ENCODE measurements at places on chromosomes 13 and 19.

DNA sequence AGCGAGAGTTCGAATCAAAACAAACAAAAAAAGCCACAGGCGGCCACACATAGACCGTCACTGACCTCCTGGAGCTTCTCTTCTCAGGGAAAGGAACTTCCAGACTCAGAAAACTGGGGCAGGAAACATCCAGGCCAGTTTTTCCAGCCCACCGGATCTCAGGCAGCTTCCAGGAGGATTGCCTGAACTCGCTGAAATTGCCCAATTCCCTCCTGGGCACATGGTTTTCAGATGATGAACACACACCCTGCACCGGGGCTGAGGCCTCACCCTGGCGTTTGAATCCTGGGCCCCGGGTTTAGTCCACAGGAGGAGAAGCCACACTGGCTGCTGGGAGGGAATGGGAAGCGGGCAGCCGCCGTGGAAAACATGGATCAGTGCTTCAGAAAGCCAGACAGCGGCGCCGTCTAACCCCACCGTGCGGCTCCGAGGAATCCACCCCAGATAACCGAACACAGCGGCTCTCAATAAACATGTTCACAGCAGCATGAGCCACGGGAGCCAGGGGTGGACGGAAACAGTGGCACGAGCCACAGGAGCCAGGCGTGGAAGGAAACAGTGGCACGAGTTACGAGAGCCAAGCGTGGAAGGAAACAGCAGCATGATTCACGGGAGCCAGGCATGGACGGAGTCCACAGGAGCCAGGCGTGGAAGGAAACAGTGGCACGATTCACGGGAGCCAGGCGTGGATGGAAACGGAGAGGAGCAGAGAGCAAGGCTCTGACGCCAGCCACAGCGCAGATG is 18.2 kb upstream of the PTBP1 start:
- peak; percentile 81 for DNase-seq

GRCh38 chr13:34322014-34322742 is 504.2 kb downstream of the RFC3 start:
- DNase-seq: no peak

DNA sequence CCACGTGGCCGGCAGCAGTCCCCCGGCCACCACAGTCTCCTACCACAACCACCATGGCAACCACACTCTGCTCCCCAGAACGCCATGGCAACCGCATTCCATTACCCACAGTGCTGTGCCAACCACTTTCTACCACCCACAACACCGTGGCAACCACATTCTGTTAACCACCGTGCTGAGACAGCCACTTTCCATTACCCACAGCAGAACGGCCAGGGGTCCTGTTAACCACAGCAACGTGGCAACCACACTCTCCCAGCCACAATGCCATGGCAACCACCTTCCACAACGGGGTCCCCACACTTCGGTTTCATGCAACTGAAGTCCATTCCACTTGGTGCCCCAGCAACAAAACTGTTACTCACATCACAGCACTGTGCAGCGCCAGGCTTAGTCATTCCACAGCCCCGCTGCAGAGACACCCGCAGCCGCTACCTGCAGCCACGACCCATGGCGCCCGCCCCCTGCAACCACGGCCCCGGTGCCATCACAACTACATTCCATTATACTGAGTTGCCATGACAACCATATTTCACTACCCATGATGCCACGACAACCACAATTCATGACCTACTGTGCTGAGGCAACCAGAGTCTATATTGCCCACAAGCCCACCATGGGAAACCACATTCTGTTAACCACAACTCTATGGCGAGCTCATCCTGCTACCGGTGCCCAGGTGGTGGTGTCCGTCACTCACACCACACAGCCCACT is 10.0 kb downstream of the DPF1 start:
- DNase-seq: no peak

GRCh38 chr13:57624565-57625435 is 6.7 kb upstream of the PCDH17 start:
- peak; percentile 56 for DNase-seq

DNA sequence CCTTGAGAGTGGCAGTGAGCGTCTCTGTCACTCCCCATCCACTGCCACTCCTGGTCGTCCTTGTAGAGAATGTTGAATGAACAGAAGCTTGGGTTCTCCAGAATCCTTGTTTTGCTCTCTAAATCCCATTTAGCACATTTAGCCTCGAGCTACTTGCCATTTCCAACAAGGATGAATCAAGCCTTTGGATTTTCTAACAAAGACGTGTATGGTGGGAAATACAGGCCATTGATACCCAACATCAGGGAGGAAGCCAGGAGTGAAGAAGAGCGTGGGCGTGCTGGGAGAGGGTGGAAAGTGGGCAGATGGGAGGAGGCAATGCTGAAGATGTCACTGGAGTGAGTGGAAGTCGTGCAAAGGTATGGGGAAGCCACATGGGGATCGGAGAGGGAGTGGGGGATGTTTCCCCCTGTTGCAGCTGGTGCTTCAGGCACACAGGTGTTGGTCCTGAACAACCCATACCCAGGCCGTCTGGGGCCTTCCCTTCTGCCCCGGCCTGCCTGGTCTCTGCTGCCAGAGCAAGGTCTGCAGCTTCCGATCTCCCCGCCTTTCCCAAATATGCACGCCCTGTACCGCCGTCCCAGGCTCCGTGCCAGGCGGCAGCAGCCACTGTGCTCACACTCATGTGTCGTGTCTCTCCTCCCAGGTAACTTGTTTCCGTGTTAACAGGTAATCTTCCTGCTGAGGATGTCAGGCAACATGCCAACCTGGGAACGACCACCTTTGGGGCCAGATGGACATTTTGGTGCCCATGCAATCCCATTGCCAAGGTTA is 48.7 kb downstream of the ZIC5 start:
- DNase-seq: no peak

GRCh38 chr13:20506696-20507095 is 19.0 kb downstream of the CRYL1 start:
- no peak for DNase-seq

DNA sequence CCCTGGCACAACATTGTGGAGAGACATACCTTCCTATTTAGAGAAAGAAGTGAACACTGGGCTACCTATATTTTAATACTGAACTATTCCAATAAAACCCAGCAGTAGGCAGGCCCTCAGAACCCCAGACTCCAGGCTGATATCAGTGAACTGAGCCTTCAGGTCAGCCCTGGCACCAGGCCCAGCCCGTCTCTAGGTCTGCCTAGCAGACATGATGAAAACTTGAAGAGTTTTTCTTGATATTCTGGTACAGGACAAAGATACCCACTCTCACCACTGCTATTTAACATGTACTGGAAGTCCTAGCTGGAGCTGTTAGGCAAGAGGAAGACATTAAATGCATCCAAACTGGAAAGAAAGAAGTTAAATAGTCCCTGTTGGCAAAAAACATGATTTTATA is 396.6 kb upstream of the SPRY2 start:
- no peak for DNase-seq

GRCh38 chr13:113802090-113802531 is 43.1 kb downstream of the TMEM255B start:
- peak; percentile 13 for DNase-seq

- DNase-seq: peak; percentile 12
These were observed 104.4 kb downstream of the KLF5 start for GRCh38 chr13:73162912-73163911.

DNA sequence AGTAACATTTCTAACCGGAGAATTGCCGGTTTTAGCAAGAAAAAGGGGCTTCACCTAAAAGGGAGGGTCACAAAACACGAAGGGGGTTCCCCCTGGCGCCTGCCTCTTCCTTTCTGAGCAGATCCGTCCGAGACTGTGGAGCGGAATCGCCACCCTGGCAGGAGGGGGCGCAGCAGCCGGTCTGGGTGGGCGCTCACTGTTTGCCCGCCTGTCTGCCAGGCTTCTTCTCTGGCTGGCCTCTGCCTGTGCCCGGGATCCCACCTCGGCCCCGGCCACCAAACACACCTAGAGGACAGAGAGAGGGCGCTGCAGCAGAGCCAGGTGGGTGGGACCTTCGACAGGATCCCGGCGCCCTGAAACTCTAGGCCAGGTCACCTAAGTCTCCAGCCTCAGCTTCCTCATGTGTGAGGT is 15.6 kb downstream of the LSM4 start:
- no peak for DNase-seq

DNA sequence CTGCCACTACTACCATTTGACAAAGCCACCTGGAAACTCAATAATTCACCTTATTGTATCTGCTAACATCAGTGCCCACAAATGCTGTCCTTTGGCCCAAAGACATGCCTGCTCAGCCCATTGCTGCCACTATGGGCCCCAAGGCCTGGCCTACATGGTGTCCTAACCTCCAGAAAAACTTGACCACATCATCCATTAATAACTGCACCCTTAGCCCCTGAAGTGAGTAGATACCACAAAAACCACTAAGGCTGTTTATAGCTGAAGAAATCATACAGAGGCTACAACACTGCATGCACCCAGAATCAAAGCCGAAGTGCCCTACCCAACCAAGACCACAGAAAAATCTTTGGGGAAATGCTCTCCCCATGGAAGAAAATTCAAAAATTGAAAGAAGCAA is 932.8 kb upstream of the SLITRK6 start:
- no peak for DNase-seq

DNA sequence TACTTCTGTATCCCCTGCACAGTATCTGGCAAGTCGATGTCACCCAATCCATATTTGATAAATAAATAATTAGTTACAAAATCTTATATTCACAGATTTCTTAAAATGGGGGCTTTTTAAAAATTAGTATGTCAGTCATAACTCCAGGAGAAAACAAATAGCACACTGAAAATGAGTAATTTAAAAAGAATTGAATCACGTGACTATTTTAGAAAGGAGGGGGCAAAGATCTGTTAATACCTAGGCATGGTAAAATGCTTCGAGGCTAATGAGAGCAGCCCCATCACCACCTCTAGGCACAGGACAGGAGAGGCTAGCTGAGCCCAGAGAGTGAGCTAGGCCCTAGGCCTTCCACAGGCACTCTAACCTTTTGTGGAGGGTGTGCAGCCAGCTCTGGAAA is 94.7 kb downstream of the FREM2 start:
- DNase-seq: no peak

- no peak for DNase-seq
These were observed 68.8 kb downstream of the COL4A1 start for GRCh38 chr13:110237875-110238817.

DNA sequence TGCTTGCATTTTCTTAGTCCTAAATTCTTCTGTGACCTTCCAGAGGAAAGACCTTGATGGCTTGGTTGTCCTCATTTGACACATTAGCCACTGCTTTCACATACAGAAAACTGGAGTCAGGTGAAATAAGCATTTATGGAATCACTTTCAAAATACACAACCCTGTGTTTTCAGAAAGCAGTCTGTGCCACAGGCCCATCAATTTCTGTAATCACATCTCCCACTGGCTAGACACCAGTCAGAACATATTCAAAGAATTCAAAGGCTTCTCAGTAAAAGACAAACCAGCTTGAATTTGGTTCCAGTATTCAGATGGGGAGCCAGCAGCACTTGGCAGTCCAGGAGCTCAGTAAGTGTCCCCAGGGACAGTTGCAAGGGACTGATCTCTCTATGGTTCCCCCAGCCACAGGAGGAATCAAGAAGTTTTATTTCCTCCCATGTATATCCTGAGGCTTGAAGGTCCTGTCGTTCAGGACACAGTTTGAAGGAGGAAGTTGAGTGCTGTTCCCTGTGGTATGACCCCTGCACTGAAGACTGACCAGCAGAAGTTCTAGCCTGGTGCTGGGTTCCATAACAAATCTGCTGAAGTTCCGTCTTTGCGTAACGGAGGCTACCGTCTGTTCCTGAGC is 214.3 kb downstream of the FOXO1 start:
- DNase-seq: no peak

DNA sequence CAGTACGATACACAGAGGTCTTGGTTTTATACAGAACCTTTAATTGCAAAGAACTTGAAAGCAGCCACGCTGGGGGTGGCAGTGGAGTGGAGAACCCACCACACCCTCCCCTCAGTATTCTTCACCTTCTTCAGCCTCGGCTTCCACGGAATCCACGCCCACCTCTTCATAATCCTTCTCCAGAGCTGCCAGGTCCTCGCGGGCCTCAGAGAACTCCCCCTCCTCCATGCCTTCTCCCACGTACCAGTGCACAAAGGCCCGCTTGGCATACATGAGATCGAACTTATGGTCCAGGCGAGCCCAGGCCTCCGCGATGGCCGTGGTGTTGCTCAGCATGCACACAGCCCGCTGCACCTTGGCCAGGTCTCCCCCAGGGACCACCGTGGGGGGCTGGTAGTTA is 7.9 kb downstream of the TUBA3C start:
- no peak for DNase-seq

DNA sequence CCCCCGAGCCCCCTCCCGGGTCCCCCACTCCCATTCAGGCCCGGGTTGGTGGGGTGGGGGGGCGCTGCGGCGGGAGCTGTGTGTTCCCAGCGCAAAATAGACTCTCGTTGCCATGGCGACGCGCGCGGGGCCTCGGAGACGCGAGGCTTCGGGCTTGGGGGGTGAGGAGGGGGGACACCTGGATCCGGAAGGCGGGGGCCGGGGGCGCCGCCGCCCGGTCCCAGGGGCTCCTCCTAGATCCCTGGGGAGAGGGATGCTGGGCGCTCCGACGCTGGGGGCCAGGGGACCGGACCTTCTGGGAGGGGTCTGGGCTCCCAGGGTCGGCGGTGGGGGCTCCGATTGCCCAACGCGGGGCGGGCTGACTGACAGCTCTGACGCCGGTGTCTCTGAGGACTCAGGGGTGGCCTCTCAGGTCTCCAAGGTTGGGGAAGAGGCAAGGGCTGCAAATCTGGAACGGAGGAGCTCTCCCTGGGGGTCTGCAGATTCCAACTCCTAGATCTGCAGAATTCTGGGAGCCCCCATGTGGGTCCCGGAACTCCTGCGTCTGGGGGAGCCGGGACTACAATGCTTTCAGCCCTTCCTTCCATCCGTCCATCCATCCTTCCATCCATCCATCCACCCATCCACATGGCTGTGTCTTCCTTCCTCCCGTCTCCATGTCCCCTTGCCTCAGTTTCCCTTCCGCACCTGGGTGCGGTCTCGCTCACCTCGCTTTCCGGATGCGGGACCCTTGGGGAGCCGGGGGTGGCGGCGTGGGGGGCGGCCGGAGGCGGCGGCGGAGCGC is 9.1 kb upstream of the SHISA7 start:
- DNase-seq: no peak

DNA sequence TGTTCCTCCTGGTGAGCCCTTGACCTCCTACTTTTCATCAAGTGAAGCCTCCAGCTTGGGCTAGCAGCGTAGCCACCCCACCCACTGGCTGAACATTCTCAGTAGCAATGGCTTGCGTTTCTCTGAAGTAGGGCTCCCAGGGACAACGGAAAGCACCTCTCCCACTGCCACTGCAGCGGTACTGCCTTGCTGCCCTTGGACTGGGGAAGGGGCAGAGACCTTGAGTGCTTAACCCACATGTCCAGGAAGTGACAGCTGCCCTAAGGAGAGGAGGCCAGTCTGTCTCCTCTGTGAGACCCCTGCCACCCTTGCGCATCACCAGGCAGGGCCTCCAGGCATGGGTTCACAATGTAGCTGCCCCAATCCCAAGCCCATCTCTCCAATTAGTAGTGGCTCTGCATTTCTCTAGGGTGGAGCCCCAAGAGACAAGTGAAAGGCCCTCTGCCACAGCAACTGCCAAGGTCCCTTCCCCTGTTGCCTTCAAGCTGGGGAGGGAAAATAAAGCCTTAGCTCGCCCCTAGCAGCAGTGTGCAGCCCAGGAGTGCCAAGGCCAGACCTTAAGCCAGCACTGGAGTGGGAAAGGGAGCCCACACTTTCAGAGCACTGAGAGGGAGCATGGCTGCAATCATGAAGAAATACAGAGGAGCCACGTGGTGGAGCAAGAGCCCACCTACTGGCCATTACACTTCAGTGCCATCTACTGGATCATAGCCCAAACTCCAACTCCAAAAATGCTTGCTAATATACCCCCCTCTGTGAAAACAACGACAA is 175.9 kb upstream of the TRPC4 start:
- peak; percentile 2 for DNase-seq

- DNase-seq: no peak
These were observed 169.4 kb downstream of the OLFM4 start for GRCh38 chr13:53198017-53198416.

- DNase-seq: no peak
These were observed 228.6 kb downstream of the DNAJC15 start for GRCh38 chr13:43251961-43252360.

Data from HepG2 (cell line).